ENCODE measurements at places on chromosomes 5 and 9. TPM values are rescaled to one million over a fixed set of nuclear protein-coding genes. Genes with fewer than 3 reads are reported as not detected.

DNA sequence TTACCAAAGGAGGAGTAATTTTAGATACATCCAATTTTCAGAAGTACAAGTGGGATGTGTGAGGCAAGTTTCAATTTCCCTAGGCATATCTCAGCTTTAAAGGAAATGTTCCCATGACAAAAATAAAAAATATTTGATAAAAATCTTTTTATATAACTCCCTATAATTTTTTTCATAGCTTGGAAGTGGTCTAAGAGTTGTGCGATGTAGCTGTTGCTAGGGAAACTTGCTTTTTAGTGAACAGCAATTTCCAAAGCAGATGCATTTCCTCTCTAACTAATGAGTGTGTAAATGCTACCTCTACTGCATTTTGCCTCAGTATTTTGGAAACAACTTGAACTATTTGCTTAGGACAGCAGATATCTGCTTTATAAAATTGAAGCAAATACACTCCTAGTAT, 39.6 kb downstream of the MACIR start:
- no peak for DNase-seq
- H3K27ac ChIP-seq, result no peak overlapping the region
- no peaks in the 10 kb centered on the region for H3K36me3 ChIP-seq
- no peaks in the 10 kb centered on the region for H3K4me1 ChIP-seq
- no peaks in the 10 kb centered on the region for H3K27me3 ChIP-seq
- H3K4me3 ChIP-seq, result no peak overlapping the region

GRCh38 chr9:122538757-122539156, 11.7 kb upstream of the OR1N1 start:
- H3K27me3 ChIP-seq, result no peaks in the 10 kb centered on the region
- no peak for DNase-seq
- H3K4me1 ChIP-seq, result no peaks in the 10 kb centered on the region
- no peak overlapping the region for H3K27ac ChIP-seq

GRCh38 chr9:9973062-9973461, 639.7 kb downstream of the PTPRD start:
- no peak overlapping the region for H3K4me3 ChIP-seq
- H3K4me1 ChIP-seq, result no peaks in the 10 kb centered on the region
- no peaks in the 10 kb centered on the region for H3K36me3 ChIP-seq
- DNase-seq, result no peak
- H3K27me3 ChIP-seq, result no peaks in the 10 kb centered on the region

Gene IL7R
- total RNA-seq, result 144 TPM

Data from left lung (tissue), 14 donors.